ENCODE measurements at places on chromosomes 5 and 9.

- no peak for DNase-seq
These were observed 10.3 kb downstream of the UGT3A2 start for GRCh38 chr5:36056422-36056821.

GRCh38 chr5:72525816-72526215 is 18.6 kb upstream of the ZNF366 start:
- peak; percentile 38 for DNase-seq

- DNase-seq = peak; percentile 78
These were observed 33.2 kb downstream of the YTHDC2 start for GRCh38 chr5:113546703-113547183.

- no peak for DNase-seq
These were observed 104.0 kb downstream of the COL23A1 start for GRCh38 chr5:178486239-178486641.

DNA sequence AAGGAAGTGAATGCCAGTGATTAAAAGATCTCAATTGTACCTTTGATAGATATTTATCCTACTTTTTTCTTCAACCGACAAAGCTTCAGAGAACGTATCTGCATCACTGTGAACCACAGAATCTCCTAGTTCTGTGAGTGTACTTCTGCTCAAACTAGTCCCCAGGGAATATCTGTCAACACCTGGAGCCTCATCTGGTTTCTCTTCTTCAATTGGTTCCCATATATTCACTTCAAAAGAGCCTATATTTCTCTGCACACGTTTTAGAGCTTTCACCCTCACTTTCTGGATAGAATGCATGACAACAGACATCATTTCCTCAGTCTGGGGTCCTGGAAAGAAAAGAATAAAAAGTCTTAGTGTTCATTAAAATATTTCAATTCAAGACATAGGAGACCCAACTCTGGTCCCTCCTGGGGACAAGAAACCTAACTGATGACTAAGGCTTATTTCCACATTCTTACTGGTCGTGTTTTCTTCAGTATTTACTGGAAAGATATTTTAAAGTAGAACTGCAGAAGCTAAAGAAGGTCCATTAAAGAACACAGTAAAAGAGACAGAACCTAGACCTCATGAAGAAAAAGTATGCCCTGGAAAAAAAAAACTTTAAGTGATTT is 64.3 kb downstream of the CPLANE1 start:
- DNase-seq = no peak
